ENCODE measurements at places on chromosomes 16 and 17.

DNA sequence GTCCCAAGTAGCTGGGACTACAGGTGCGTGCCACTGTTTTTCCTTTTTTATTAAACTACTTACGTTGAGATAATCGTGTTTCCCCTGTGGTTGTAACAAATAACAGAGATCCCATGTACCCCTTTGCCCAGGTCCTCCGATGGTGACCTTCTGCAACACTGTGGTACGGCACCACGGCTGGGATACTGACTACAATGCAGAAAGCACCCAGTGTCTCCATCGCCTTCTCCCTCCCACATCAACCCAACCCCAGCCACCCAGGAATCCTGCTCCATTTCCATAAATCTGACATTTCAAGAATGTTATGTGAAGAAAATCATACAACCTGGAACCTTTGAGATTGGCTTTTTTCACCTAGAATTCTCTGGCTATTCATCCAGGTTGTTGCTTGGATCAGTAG is 22.1 kb downstream of the MPRIP start:
- DNase-seq: no peak

DNA sequence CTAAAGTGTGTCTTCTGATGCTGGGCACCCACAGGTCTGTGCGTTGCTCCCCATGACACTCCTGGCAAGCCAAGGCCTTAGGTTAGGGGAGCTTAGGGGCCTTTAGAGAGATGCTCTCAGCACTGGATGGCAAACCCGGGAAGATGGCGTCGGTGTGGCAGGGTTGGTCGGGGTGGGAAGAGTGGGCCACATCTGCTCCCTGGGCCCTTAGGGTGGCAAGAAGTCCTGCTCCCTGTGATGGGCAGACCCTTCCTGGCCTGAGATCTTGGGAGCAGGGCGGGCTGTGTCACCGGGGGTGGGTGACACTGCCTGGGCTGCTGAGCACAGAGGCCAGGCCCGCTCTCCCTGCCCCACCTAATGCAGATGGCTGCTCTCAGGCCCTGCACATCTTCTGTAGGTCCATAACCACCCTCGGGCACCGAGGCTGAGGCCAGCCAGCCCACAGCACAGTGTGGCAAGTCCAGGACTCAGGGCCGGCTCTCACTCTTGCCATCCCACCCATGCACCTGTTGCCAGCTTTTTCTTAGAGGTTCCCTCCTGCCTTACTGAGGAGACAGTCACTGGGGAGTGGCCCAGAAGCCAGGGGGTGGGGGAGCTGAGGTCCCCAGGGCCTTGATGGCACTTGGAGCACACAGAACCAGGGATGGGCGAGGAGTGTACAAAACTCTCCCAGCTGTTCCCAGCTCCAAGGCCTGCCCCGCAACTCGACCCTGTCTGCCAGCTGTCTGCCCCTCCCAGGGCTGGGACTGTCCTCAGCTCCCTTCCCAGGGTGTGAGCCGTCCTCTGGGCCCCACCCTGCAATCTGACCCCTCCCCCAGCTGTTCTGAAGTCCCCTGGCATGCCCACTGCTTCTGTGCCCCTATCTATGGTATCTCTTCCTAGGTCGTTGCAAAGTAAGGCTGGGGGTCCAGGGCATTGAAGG is 4.4 kb upstream of the MTSS2 start:
- peak; percentile 38 for DNase-seq

- no peak for DNase-seq
Observed at GRCh38 chr16:11560701-11561453, 25.8 kb downstream of the LITAF start.

- no peak for DNase-seq
Observed at GRCh38 chr17:16818821-16819683, 129.0 kb downstream of the CCDC144A start.

GRCh38 chr17:3049705-3050295 is 13.6 kb downstream of the OR1D5 start:
- DNase-seq: no peak

DNA sequence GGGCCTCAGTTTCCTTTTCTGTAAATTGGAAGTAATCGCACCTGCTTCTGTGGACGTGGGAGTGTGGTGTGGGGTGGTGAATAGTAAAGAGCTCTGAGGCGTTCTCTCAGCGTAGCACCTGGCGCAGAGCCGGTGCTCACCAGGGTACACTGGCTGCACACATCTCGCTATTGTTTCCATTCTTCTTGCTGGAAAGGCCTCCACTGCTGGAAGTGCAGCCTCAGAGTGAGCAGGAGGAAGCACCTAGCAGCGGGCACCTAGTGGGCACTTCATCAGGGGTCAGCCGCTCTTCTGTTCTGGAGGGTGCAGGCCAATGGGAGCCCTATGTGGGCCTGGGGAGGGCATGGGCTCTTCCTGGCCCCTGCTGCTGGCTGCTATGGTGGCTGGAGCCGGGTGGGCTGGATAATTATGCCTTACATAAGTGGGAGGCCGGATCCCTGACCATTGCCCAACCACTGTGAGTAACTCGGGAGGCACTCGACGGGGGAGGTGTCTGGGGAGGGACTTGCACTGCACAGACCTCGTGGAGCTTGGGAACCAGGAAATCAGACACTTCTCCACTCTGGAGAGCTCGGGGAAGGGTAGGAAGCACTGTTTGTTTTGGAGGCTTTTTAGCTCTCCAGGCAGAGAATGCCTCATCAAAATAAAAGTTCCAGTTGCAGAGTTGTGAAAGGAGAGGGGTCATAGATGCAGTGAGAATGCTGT is 1.7 kb downstream of the MAP2K3 start:
- DNase-seq: peak; percentile 92

GRCh38 chr16:28873543-28874201 is 4.6 kb upstream of the ATP2A1 start:
- no peak for DNase-seq

- no peak for DNase-seq
Observed at GRCh38 chr16:29738514-29738913, 7.3 kb downstream of the C16orf54 start.

DNA sequence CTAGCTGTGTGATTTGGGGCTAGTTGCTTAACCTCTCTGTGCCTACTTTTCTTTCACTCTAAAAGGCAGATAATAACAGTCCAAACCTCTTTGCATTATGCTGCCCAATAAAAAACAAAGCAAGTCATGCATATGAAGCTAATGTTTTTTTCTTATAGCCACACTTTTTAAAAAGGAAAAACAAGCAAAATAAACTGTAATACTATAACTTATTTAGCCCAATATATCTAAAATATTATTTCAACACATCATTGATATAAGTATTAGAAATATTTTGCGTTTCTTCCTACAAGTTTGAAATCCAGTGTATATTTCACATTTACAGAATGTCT is 22.4 kb downstream of the ANKRD40 start:
- DNase-seq: no peak

DNA sequence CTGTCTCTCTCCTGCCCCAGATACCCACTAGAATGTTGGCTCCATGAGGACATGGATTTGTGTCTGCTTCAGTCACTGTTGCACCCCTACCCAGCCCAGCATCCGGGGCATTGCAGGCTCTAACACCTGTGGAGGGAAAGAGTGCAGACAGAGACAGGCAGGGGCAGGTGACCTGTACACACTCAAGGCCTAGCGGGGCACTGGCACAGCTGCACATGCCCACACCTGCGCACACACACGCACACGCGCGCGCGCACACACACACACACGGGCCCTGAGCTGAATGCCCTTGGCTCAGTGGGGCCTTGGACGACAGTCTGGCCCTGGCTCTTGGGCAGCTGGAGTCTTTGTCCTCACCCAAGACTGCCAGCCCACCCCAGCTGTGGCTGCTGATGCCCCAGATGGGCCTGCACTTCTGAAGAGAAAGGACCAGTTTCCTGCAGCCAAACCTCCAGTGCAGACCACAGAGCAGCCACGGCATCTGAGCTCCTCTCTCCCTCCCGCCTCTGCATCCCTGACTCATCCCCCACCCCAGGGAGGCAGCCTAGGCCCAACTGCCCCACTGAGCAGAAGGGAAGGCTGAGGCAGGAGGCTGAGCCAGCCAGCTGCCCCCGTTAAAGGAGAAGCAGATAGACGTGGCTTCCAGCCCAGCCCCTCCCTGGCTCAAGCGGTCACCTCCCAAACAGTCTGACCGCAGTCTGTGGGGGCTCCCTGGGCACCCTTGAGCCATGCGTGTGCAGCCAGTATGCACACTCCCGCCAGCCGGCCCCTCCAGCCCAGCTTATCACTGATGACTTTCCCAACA is 12.3 kb upstream of the RAI1 start:
- no peak for DNase-seq

GRCh38 chr17:58330997-58331814 is 2.6 kb upstream of the TSPOAP1 start:
- DNase-seq: no peak

GRCh38 chr17:48627623-48628521 is 1.7 kb upstream of the HOXB9 start:
- no peak for DNase-seq

GRCh38 chr16:22217890-22218730 is 12.0 kb downstream of the EEF2K start:
- DNase-seq: peak; percentile 52

GRCh38 chr16:81238296-81239011 is at the start of gene BCO1:
BCO1 (plus strand) TSS chr16:81238689; CDS start chr16:81238909, 220 bp downstream.
- no peak for DNase-seq

DNA sequence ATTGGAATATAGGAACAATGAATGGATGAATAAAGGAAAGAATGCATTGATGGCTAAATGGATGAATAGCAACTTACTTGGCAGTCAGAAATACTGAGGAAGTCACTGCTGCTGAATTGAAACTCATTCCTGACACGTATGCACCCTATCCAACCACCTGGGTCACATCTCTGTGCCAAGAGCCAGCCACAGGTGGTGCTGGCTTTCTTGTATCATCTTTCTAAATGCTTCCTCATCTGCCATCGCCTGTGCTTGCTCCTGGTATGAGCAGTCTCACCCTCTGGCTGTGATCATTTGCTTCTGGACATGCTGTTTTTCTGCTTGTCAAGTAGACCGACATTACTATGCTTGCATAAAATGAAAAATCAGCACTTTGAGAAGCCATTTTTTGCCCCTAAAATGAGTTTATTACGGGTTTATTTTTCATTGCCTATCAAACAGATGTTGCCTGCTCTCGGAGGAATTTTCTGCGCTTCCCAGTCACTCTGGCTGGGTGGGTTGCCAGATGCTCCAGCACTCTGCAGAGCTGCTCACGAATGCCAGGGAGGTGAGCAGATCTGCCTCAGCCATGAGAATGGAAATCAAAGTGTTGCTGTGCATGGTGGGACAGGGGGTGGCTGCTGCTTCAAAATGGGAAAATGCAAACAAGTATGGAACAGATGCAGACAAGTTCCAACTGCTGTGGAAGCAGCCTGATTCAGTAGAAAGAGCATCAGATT is 1349.6 kb upstream of the CDH8 start:
- no peak for DNase-seq

DNA sequence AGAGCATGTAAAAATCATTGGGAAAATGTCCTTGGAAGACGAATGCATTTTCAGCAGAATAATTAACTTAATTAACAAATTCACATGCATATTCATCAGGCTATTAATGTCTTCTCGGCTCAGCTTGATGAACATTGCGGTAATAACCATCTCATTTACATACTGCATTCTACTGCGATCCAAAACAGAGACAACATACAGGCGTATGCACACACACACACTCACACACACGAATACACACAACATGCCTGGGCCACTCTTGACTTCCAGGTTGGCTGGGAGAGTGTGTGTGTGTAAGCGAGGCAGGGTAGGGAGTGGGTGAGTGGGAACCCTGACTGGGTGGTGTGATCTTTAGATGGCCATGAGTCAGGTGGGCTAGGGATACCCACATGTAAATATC is 44.7 kb downstream of the NEUROD2 start:
- DNase-seq: no peak

- no peak for DNase-seq
Observed at GRCh38 chr16:2048116-2048543, 345 bp downstream of the TSC2 start.

GRCh38 chr17:31597646-31598398 is 206.3 kb downstream of the RAB11FIP4 start:
- no peak for DNase-seq

DNA sequence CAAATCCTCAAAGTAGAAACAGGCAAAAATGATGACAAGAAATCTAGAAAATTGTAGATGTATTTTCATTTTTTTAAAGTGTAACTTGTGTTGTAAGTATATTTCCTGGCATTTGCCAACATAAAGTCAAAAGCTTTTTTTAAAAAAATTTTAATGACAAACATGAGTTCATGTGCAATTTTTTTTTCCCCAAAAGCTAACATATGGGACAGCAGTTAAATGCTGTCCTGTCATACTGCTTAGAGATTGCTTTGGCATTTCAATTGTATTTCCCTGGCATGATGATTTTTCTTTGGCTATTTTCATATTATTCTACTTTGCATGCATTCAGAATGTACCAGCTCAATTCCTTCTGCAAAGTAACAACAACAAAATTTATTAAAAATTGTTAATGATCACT is 24.5 kb upstream of the CPPED1 start:
- DNase-seq: no peak

GRCh38 chr17:19537111-19537510 is 3.5 kb downstream of the SLC47A1 start:
- DNase-seq: no peak

- no peak for DNase-seq
Observed at GRCh38 chr16:85129876-85130704, 17.8 kb upstream of the CIBAR2 start.

DNA sequence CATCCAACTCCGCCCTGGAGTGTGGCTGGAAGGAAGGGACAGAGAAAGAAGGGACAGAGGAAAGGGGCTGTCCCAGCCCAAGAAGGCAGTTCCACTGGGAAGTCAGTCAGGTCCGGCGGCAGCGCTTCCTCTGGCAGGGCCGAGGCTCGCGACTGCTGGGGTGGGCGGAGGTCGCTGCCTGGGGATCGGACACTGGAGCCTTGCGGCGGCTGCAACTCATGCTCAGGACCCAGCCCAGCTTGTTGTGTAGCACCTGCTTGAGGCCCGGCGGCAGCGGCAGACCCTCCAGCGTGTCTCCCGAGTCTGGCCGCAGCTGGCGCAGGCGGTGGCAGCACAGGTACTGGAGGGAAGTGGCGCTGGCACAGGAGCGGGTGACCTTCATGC is 4.0 kb upstream of the MRPS34 start:
- no peak for DNase-seq

- no peak for DNase-seq
Observed at GRCh38 chr16:73161977-73162376, 114.0 kb upstream of the ZFHX3 start.

- DNase-seq: no peak
Observed at GRCh38 chr16:58384437-58385055, 7.7 kb upstream of the GINS3 start.

DNA sequence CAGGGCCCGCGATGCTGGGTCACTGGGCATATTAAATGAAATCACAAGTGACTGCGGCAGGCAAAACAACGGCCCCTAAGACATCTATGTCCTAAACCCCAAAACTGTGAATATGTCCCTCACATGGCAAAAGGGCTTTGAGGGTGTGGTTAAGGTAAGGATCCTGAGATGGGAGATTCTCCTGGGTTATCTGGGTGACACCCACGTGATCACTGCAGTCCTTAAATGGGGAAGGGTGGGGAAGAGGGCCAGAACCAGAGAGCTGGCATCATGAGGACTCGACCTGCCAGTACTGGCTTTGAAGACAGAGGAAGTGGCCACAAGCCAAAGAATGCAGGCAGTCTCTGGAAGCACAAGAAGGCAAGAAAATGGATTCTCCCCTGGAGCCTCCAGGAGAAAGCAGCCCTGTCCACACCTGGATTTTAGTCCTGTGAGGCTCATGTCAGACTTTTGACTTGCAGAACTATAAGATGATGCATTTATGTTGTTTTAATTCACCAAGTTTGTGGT is 12.5 kb downstream of the COTL1 start:
- no peak for DNase-seq

GRCh38 chr16:2008631-2009163 is 924 bp downstream of the ZNF598 start:
- no peak for DNase-seq

- no peak for DNase-seq
Observed at GRCh38 chr17:81578561-81579225, 26.5 kb upstream of the FAAP100 start.

- no peak for DNase-seq
Observed at GRCh38 chr17:28421787-28422305, 15.8 kb upstream of the SLC46A1 start.

Measured in Right ventricle myocardium superior (tissue), 1 donor.